Fibroblast of upper back skin (primary cell): ENCODE measurements at places on chromosomes 3 and 15.

GRCh38 chr3:46027736-46028397 is 584 bp upstream of the XCR1 start:
- no peak for DNase-seq

GRCh38 chr3:77321646-77322045 is 281.7 kb downstream of the ROBO2 start:
- DNase-seq: peak; percentile 38

GRCh38 chr3:45958321-45958791 is 15.1 kb downstream of the CXCR6 start:
- DNase-seq: peak; percentile 25

DNA sequence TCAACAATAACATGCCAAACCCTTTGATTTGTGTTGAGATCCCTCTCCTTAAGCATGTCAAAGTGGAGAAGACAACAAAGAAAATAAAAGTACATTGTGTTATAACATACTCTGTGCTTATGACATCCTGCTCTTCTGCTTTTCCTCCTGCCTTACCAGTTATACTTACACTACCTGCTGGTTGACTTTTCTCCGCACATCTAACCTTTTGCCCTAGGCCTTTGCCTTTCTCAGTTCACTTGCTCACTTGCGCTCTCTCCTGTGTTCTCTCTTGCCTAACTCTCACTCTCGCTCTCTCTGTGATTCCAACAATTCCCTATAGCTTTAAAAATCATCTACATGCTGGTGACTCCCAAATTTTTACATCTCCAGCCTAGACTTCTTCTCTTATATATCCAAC is 5.7 kb downstream of the DNAH12 start:
- DNase-seq: no peak

GRCh38 chr15:77096541-77096940 is 25.6 kb upstream of the TSPAN3 start:
- no peak for DNase-seq

- peak; percentile 48 for DNase-seq
Measured at GRCh38 chr3:49656541-49657112, 17.5 kb upstream of the APEH start.

DNA sequence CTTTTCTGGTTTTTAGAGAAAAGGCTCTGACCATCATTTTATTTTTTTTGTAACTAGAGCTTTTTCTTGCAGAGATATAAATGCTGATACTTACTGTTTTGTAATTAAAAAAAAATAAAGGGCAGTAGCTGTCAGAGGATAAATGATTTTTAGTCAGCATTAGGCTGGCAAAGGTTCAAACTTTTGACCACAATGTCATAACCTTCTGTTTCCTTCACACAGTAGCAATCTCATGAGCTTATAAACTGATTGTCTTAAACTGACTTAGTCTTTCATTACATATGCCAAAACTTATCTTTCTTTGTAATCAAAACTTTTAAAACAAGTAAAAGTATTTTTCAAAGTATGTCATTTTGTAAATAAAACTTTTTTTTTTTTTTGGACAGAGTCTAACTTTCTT is 841.9 kb downstream of the OTOL1 start:
- DNase-seq: peak; percentile 30

- no peak for DNase-seq
Measured at GRCh38 chr15:58271410-58271809, 133.2 kb downstream of the AQP9 start.

- no peak for DNase-seq
Measured at GRCh38 chr3:64658001-64658400, 29.8 kb downstream of the ADAMTS9 start.

GRCh38 chr3:193620057-193620456 is 27.0 kb downstream of the OPA1 start:
- no peak for DNase-seq

- no peak for DNase-seq
Measured at GRCh38 chr15:51342227-51342999, 958 bp downstream of the GLDN start.

- peak; percentile 78 for DNase-seq
Measured at GRCh38 chr3:36647423-36647853, 116.9 kb downstream of the DCLK3 start.

DNA sequence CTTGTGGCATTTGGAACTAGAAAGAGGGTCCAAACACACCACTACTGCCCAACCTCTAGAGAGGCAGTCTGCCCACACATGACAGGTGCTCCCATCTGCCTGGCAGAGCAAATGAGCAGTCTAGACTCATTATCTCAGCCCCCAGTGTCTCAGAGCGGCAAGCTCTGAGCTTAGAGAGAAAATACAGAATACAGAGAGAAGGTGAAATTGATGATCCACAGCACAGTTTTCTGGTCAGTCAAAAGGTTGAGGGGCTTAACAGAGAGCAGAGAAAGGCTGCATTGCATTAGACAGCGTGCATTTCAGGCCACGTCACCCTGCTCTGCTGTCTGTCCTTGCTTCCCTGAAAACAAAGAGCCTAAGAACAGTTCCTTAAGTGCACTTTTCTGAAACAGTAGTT is 135.1 kb downstream of the KCNMB2 start:
- DNase-seq: no peak

DNA sequence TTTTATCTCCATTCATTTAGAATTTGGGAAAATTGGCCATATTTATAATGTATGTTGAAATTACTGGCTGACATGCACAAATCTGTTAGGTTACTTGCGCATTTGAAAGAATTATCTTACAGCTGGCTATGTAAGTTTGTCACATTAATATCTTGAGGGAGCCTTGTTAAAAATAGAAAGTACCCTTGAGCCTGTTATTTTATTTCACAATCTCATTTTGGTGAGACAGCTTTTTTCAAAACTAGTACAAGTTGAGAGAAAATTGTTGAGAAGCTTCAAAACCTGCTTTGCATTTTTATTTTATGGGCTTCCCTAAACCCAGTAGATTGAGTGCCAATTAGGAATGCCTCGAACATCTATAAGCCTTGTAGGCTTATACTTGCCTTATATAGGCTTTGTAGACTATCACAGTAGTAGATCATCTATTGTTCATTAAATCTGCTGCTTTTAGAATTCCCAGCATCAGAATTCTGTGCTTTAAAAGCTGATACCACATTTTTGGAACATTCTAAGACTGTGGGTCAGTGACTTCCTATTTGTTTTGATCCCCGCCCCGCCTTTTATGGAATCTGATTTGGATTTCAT is 6.3 kb downstream of the IDH3A start:
- DNase-seq: no peak

DNA sequence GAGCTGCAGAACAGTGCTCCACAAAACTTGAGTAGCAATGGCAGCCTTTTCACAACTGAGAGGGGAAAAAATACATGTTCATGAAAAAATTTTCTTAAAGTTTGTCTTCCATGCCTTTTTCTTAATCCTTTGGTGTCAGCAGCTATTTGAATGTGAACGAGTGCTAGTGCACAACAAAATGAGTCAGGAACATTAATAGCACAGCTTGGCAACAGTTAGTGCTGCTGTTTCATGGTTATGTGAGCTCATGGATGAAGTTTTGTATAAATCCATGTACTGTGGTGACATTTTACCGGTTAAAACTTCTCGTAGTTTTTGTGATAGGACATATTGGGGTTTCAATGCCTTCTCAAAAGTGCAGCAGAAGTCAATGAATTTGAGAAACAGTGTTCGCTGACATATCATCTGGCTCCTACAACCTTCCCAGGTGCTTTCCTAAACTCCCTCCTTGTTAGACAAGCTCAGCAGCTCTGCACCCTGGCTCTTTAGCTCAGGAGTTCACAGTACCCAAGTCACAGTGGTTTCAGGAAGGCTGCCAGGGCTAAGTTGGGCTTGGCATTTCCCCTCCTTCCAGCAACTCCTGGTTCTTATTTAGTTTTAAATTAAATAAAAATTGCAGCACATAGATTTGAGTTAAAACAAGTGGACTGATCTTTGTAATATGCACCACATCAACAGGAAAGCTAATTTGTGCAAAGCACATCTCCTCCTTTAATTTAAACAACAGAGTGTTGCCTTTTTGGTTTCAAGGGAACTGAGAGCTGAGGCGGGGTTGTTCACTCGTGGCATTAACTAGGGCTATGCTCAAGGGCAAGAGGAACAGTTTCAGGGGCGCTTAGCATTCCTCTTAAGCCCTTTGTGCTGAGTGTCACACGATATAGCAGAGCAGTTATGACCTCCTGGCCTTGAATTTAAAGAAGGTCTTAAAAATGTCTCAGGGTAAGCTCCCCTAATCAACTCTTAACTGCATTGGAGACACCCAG is 362.8 kb downstream of the CHST2 start:
- DNase-seq: peak; percentile 25

- DNase-seq: peak; percentile 41
Measured at GRCh38 chr3:23648326-23648995, 157.3 kb upstream of the UBE2E1 start.

DNA sequence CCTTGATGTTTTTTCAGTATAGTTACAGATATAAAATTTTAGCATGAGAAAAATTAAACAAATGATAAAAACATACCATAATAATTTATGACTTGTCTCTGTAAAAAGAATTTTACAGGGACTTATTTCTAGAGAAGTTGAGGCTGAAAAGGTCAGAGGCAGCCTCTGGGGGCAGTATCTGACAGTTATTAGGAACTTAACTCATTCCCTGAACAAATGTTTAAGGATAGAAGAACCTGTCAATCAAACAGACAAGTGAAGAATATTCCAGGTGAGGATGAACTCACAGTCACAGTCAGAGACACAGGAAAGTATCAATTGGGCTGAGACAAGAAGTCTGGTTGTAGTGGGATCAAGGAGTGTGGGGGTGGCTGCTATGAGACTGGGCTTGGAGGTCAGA is 7.3 kb downstream of the MYLK start:
- no peak for DNase-seq

- DNase-seq: no peak
Measured at GRCh38 chr15:99440029-99440428, 125.8 kb upstream of the MEF2A start.

- DNase-seq: no peak
Measured at GRCh38 chr3:141080431-141080830, 29.3 kb downstream of the SPSB4 start.

- peak; percentile 28 for DNase-seq
Measured at GRCh38 chr3:56005196-56005805, 463.0 kb downstream of the ERC2 start.

GRCh38 chr3:13281507-13282357 is 138.4 kb downstream of the NUP210 start:
- no peak for DNase-seq

DNA sequence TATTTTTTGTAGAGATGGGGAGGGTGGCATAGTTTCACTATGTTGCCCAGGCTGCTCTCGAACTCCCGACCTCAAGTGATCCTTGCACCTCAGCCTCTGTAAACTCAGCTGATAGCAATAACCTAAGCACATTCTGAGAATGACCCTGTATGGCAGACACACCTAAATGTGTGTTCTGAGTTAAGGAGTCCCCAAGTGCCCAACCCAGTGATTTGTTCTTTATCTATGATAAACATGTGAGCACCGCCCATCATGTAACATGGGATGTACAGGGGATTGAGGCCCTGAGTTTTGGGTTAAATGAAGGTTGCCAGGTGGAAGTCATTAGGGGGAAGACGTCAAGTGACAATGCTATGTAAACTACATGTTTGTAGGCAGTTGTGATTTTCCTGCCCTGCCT is 5.7 kb downstream of the NCEH1 start:
- DNase-seq: no peak

DNA sequence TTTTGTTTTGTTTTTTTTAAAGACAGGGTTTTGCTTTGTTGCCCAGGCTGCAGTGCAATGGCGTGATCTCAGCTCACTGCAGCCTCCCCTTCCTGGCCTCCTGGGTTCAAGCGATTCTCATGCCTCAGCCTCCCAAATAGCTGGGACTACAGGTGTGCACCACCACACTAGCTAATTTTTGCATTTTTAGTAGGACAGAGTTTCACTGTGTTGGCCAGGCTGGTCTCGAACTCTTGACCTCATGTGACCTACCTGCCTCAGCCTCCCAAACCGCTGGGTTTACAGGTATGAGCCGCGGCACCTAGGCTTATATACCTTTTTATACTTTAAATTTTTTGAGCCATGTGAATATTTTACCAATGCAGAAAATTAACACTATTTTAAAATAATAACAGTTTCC is 56.9 kb upstream of the HERC1 start:
- DNase-seq: no peak

DNA sequence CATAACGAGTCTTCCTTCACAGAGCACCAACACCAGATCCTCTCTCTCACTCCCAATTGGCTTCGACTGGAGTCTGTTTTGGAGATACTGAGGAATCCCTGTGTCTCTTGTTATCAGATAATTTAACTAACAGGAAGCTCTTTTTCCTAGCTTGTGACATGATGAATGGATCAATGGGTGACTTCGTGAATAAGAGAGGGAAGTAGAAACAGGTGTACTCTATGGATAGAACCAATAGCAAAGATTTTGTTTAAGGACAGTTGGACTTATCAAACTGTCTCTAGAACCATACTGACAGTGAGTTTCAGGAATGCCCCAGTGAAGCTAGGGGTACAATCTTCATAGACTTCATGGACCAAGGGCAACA is 29.4 kb upstream of the KLHL6 start:
- DNase-seq: no peak

- DNase-seq: no peak
Measured at GRCh38 chr3:32919920-32920319, 31.5 kb upstream of the CCR4 start.

- peak; percentile 85 for DNase-seq
Measured at GRCh38 chr15:95247071-95247984, 1016.0 kb downstream of the MCTP2 start.

DNA sequence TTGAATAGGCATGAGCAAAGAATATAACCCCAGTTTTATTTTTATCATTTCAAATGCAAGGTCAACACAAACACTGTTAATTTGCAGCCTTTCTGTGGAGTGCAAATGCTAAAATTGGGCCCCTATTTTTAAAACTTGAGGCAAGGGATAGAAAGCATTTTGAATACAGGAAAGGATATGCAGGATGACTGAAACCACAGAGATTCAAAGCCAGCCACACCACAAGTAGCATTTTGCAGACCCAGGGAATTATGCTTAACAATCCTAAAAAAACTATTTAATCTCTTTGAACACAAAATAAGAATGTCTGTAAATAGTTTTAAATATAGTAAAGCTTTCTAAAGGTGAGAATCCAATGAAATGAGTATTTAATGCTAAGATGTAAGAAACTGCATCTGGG is 62.9 kb upstream of the TRPC1 start:
- no peak for DNase-seq

- no peak for DNase-seq
Measured at GRCh38 chr3:44419923-44420650, 57.4 kb downstream of the ZNF445 start.

- peak; percentile 61 for DNase-seq
Measured at GRCh38 chr3:66035763-66036477, 2.8 kb downstream of the MAGI1 start.

- no peak for DNase-seq
Measured at GRCh38 chr3:73295876-73296635, 234.6 kb downstream of the EBLN2 start.
